Activated CD4-positive, alpha-beta T cell treated with anti-CD3 and anti-CD28 coated beads, Interleukin-2, amount 10 ng/mL, durations not matched to agents 24 days and 14 days (primary cell): ENCODE measurements at places on chromosomes 4 and X.

DNA sequence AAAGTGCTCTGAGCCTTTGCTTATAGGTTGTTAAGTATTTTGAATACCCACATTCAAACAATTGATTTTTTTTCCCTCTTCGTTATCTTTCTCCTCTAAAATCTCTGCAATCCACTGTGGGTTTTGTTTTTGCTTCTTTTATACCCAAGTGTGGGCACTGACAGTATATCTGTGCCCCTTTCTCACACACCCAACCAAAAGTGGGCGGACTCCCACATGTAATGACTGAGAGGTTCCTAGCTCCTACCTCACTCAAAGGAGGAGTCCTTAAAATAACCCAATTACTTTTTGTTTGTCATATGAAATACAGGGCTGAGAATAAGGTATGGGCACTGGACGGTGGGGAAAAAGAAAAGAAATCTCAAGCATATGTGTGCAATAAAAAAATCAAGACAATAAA lies 51.7 kb downstream of the PPARGC1A start:
- DNase-seq: no peak

DNA sequence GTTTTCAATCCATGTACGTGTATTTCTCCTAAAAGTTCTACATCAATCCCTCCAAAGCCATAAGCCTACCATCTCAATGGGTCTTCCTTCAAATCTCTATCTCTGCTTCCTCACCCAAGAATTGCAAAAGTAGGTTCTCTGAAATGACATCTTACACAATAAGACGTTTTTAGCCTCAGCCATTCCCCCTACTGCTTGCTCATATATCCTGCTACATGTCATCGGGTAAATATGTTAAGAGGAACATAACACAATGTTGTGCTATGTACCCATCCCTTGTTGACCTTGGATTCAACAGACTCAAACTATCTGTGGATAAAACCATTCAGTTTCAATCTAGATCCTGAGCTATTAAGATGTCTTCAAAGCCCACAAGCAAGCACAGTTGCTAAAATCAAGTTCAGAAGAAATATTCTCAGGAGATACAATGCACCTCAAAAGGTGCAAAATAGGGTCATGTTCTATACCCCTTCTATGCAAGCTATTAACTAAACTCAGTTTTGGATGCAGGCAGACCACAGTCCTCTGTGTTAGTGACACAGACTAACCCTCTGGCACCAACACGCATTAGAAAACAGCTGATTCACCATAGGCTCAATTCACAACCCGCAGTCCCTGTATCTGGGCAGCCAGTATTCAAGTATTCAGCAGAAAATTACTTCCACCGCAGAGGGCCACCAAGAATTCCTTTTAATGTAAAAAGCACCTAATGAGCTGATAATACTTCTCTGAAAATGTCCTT lies 56.8 kb downstream of the CD99L2 start:
- no peak for DNase-seq

- no peak for DNase-seq
Measured at GRCh38 chrX:34918091-34918736, 24.4 kb upstream of the FAM47B start.

- no peak for DNase-seq
Measured at GRCh38 chrX:63327788-63328187, 23.3 kb downstream of the SPIN4 start.

- no peak for DNase-seq
Measured at GRCh38 chr4:3473181-3473950, 10.3 kb downstream of the DOK7 start.

GRCh38 chr4:8585721-8586212 lies 5.6 kb downstream of the GPR78 start:
- no peak for DNase-seq

GRCh38 chr4:78362310-78362709 lies 189.3 kb upstream of the ANXA3 start:
- no peak for DNase-seq

GRCh38 chrX:23694606-23695005 lies 27.3 kb downstream of the PRDX4 start:
- peak; percentile 76 for DNase-seq

- no peak for DNase-seq
Measured at GRCh38 chr4:7983296-7983695, 43.6 kb upstream of the AFAP1 start.

GRCh38 chr4:1362521-1362920 lies 15.5 kb downstream of the UVSSA start:
- DNase-seq: no peak

- DNase-seq: no peak
Measured at GRCh38 chrX:56308726-56309125, 76.6 kb downstream of the KLF8 start.

DNA sequence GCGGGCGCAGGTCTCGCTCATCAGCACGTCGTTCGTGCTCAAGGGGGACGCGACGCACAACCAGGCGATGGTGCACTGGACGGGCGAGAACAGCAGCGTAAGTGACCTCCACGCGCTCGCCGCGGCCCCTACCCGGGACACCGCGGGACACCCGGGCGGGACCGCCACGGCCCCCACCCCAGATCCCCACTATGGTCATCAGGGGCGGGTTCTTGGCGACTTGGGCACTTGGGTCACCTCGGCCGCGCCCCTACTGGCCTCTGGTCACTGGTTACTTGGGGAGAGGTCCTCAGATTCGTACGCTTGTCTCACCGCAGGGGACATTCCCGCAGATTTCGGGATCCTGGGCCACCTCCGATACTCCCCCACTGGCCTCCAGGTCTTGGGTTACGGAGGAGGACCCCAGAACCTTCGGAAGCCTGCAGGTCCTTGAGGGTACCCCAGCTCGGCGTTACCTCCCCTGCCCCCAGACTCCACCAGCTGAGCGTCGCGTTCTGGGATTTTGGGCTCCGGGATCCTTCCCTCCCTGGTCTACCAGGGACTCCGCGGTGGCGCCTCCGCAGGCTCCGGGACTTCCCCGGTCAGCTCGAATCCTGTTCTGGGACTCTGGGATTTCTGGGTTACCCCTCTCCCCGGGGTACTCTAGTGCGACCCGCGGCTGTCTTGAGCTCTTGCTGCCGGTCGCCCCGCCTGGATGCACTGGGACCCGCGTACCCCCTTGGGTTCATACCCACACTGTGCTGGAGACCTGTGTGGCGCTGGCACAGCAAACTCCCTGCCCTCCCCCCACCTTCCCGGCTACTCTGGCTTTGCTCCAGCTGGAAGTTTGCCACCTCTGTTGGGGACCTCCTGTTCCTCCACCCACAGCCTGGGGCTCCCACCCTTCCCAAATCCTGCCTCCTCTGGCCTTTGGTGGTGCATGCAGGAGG lies 956 bp downstream of the SORCS2 start:
- DNase-seq: no peak

DNA sequence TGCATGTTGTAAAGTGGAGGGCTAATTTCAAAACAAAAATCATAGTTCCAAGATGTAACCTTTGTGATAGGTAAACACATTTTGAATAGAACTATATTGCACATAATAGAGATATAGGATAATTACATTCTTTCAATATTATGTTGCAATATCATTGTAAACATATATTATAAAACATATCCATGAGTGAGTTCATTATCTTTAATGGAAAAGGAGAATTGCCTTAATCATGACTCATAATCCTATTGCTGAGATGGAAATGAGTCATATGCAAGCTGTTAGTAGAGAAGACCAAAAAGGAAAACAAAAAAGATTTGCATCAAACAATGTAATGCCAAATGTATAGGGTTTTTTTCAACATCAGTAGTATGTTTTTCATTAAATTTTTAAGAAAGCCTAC lies 73.7 kb upstream of the WDR44 start:
- no peak for DNase-seq

DNA sequence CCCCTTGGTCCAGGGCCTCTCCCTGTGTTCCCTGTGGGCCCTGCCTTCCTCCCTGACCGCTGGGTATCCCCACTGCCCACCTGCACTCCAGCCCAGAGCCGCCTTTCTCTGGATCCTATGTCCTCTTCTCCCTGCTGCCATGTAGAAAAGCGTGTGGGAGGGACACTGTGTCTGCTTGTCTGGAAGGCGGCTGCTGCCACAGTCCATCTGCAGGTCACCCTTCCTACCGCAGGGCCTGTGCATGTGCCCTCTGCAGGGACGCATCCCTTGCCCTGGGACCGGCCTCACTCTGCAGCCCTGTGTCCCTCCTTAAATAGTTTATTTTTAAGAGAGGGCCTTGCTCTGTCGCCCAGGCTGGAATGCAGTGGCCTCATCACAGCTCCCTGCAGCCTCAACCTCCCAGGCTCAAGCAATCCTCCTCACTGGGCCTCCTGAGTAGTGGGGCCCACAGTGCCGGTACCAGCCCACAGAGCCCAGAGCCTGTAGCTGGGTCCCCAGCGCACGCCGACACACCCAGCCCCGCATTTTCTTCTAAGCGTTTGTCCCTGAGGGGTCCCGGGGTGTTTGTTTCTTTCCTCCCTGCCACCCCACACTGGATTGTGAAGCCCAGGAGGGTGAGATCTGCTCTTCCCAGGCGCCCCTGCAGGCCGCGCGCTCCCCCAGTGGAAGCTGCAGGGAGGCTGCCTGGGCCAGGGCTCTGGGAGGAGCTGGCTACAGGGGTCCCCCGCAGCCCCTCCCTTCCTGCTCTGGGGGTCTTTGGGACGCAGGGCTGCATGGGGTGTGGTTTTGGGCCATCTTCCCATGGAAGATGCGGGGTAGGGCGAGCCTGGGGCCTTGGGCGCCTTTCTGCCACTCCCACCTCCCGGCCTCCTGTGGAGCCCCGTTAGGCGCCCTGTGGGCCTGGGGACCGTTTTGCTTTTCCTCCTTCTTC lies 12.8 kb upstream of the NAT8L start:
- peak; percentile 55 for DNase-seq

DNA sequence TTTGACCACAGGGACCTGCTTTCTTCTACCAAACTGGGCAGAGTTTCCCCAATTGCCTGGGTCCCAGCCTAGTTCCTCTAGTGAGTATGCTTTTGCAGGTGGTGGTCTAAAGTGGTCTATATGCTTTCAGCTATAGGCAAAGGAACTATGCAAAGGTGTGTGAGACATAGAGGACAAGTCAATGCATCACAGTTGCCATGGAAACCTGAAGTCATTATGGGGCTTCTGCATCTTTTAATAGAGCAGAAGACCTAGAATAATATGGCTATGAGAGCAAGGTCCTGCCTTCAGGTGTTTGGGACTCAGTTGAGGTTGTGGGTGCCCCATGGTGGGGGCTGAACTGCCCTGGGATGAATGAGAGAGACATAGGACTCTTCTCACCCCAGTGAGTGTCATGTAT lies 92.1 kb upstream of the RAB40AL start:
- DNase-seq: no peak

- DNase-seq: peak; percentile 72
Measured at GRCh38 chr4:4502694-4503311, 39.0 kb downstream of the STX18 start.

DNA sequence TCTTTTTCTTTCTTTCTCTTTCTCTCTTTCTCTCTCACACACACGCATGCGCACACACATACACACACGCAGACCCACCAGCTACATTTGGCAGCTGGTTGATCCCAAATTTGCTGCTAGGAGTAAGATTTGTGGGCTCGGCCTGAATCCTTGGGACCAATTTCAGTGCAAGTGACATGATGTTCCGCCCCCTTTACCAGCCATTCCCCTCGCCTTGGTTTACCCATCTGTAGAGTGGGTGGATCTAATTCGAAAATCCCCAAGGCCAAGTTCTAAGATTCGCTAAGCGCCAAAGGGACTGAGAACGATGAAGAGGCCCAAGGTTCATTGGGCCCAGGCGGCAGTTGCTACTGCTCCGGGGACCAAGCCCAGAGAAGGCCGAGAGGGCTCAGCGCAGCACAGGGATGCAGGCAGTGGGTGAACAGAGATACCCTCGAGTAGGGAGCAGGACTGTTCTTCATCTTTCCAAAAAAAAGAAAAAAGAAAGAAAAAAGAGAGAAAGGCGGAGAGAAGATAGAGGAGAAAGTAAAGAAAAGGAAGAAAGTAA lies 5.8 kb downstream of the NKX3-2 start:
- no peak for DNase-seq

DNA sequence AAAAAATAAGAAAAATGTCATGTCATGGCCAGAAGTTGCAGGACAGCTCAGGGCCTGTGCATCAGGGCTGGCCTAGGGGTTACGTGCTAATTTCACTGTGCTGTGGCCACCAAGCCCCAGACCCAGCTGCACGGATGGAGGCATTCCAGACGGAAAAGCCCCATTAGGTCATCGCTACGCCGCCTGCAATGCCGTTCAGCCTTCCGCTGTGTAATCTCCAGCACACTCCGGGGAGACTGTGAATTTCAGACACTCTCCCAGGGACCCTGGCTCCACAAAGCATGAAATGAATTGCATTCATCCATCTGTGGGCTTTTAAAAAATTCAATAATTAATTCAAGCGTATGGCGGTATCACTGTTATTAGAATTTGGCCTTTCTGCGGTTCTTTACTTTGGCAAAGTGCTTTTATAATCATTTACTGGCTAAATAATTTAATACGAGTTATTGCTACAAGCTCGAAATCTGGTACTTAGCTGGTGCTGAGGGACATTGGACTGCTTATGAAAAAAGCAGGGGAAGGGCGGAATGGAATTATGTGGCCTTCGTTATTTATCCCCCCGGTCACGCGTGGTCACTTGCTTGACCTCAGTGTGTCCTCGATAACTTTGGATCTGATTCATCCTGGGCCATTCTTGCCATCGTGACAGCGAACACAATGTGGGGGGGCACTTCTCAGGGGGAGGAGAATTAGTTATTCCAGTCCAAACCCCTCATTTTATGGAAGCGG lies 9.0 kb upstream of the NSG1 start:
- no peak for DNase-seq

GRCh38 chr4:40149960-40150385 lies 46.9 kb upstream of the RHOH start:
- DNase-seq: peak; percentile 92

GRCh38 chrX:12975670-12975965 lies 708 bp downstream of the TMSB4X start:
- DNase-seq: no peak

GRCh38 chr4:177006331-177006730 lies 213.6 kb upstream of the VEGFC start:
- no peak for DNase-seq

- no peak for DNase-seq
Measured at GRCh38 chr4:128427832-128428366, 140.3 kb upstream of the PGRMC2 start.

- DNase-seq: no peak
Measured at GRCh38 chr4:5995901-5996623, 22.2 kb downstream of the C4orf50 start.

DNA sequence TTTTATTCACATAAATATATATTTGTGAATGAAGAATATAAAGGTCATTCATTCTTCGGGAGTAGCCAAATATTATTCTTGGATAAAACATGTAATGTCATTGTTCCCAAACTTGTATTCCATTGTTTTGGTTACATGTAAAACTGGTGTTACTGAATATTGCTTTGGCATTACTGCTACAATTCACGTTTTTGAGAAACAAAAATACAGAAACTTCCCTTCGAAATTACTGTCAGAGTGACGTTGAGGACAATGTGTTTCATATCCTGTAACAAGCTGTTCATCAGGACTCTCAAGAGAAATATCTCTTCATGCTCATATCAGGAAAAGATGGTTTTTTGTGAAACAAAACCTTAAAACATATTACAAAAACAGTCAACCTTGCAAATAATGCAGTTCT lies 258.9 kb upstream of the DDX53 start:
- DNase-seq: no peak

DNA sequence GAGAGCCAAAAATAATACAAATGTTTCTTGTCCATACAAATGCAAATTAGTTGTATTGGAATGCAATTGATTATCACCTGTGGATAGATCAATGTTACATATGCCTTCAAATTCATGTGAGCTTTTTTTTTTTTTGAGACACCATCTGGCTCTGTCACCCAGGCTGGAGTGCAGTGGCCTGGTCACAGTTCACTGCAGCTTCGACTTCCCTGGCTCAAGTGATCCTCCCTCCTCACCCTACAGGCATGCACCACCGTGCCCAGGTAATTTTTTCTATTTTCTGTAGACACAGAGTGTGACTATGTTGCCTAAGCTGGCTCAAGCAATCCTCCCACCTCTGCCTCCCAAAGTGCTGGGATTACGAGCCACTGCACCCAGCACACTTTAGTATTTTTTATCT lies 38.6 kb upstream of the TMEM184C start:
- DNase-seq: no peak
